CD4-positive, alpha-beta T cell (primary cell): ENCODE measurements at places on chromosomes 5 and 9.

GRCh38 chr5:53956632-53957031, 353.7 kb downstream of the ARL15 start:
- no peak for DNase-seq

GRCh38 chr9:134619983-134620661, 21.5 kb upstream of the COL5A1 start:
- DNase-seq = no peak

DNA sequence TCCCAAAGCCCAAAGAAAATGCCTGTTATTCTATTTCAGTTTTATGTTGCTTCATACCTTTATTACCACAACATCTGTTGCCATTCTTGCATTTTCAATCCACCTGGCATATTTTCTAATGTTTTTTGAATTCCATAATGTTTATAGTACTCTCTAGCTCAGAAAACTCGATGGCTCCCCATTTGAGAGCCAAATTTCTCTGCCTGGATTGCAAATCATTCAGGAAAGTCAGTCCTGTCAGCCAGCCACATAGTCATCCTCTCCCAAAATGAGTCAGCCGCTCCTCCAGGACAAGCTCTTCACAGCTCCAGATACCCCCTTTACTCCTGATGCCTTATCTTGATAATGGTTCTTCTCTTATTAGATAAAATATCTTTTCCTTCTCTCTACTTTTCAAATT, 78.2 kb upstream of the ADCY2 start:
- no peak for DNase-seq

DNA sequence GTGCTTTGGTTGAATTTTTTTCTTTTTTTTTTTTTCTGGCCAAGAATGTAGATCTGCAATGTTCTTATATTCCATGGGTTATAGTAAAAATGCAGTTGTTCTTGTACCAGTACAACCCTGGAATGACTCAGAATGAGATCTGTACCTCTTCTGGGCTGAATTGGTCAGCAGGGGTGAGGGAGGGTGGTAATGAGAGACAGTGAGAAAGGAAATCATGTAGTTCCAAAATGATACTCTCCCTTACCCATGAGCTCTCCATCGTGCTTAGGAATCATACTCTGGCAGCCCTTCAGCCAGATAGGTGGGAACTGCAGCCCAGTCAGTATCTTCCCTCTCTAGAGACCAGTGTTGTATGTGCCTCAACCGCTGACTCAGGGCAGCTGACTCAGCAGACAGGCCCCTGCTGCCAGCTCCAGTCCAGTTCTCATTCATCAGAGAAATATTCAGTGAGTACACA, 2.1 kb upstream of the GLIS3 start:
- DNase-seq = no peak

GRCh38 chr5:158819095-158819494, 280.6 kb downstream of the EBF1 start:
- no peak for DNase-seq

GRCh38 chr5:10631316-10631996, 67.6 kb downstream of the ANKRD33B start:
- no peak for DNase-seq

DNA sequence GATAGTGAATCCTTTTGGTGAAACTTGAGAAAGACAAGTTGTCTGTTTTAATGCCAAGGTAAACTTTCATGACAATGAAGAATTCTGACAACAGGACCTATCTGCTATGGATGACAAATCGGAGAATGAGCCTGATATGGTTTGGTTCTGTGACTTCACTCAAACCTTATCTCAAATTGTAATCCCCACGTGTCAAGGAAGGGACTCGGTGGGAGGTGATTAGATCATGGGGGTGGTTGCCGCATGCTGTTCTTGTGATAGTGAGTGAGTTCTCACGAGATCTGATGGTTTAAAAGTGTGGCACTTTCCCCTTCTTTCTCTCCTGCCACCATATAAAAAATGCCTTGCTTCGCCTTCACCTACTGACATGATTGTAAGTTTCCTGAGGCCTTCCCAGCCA, 1964.1 kb upstream of the CDH9 start:
- no peak for DNase-seq
